A549 treated with CpdA at 1 μM for 4 hours (cell line): ENCODE measurements at places on chromosomes 2 and 18. TPM values are rescaled to one million over a fixed set of nuclear protein-coding genes. Genes with fewer than 3 reads are reported as not detected.

HNMT gene
- total RNA-seq, result 0.38 to 1.8 TPM (median 0.68 TPM) in 5 replicates

TTL gene
- 34.6 to 41.6 TPM (median 36.3 TPM) in 5 replicates for total RNA-seq

NOSTRIN gene
- 1.3 to 1.6 TPM (median 1.6 TPM) in 5 replicates for total RNA-seq

IFT172 gene
- 9.8 to 12.3 TPM (median 10.6 TPM) in 5 replicates for total RNA-seq

CDH20 gene
- not detected in 5 replicates for total RNA-seq

UPP2 gene
- total RNA-seq, result not detected in 5 replicates

SOCS6 gene
- 27.8 to 32.4 TPM (median 31.2 TPM) in 5 replicates for total RNA-seq

LIMS2 gene
- 4.0 to 8.1 TPM (median 5.2 TPM) in 5 replicates for total RNA-seq

RAPH1 gene
- total RNA-seq, result 4.4 to 6.7 TPM (median 5.4 TPM) in 5 replicates

ALPP gene
- 0.23 to 0.37 TPM (median 0.35 TPM) in 5 replicates for total RNA-seq

DHRS9 gene
- total RNA-seq, result 3.1 to 4.2 TPM (median 3.6 TPM) in 5 replicates

SLC38A11 gene
- not detected in 5 replicates for total RNA-seq

CHST9 gene
- total RNA-seq, result not detected in 5 replicates

ABCG5 gene
- total RNA-seq, result 0.01 TPM in 1 of 5 replicates, not detected in the others

SLC19A3 gene
- 2.5 to 3.6 TPM (median 2.8 TPM) in 5 replicates for total RNA-seq

GPR75 gene
- 1.7 to 2.6 TPM (median 2.1 TPM) in 5 replicates for total RNA-seq

MYO5B gene
- total RNA-seq, result 12.3 to 14.5 TPM (median 12.7 TPM) in 5 replicates

ANKRD62 gene
- total RNA-seq, result not detected in 5 replicates

TIMM21 gene
- total RNA-seq, result 53.5 to 69.7 TPM (median 62.0 TPM) in 5 replicates

ERFE gene
- total RNA-seq, result 6.3 to 8.2 TPM (median 6.9 TPM) in 5 replicates

GDF7 gene
- total RNA-seq, result 0.02 to 0.06 TPM (median 0.03 TPM) in 5 replicates

CDK15 gene
- total RNA-seq, result not detected in 5 replicates

ELOA2 gene
- not detected in 5 replicates for total RNA-seq

MALL gene
- total RNA-seq, result 130 to 155 TPM (median 137 TPM) in 5 replicates

NMS gene
- total RNA-seq, result not detected in 5 replicates

MAP3K19 gene
- total RNA-seq, result not detected in 5 replicates

EFHD1 gene
- total RNA-seq, result 1.6 to 2.4 TPM (median 2.3 TPM) in 5 replicates

CWC22 gene
- total RNA-seq, result 11.6 to 19.6 TPM (median 12.8 TPM) in 5 replicates

UCN gene
- 0.96 to 2.3 TPM (median 1.5 TPM) in 5 replicates for total RNA-seq

LYPD6B gene
- total RNA-seq, result not detected in 5 replicates

NDC80 gene
- 11.2 to 18.7 TPM (median 12.6 TPM) in 5 replicates for total RNA-seq

OR6B2 gene
- not detected in 5 replicates for total RNA-seq

TPO gene
- 0.07 to 0.18 TPM (median 0.13 TPM) in 4 of 5 replicates, not detected in the other for total RNA-seq

NTSR2 gene
- 0.05 TPM in 1 of 5 replicates, not detected in the others for total RNA-seq

PIEZO2 gene
- total RNA-seq, result 0.41 to 0.79 TPM (median 0.58 TPM) in 5 replicates

XPO1 gene
- total RNA-seq, result 107 to 137 TPM (median 121 TPM) in 5 replicates

DRC1 gene
- 0.20 to 0.50 TPM (median 0.26 TPM) in 4 of 5 replicates, not detected in the other for total RNA-seq
